NCI-H510A treated with DMSO at 0.1 percent for 48 hours (cell line): ENCODE measurements at places on chromosomes 11 and 22.

- DNase-seq = no peak
These were observed 739.8 kb downstream of the OPCML start for GRCh38 chr11:132792341-132793140.

DNA sequence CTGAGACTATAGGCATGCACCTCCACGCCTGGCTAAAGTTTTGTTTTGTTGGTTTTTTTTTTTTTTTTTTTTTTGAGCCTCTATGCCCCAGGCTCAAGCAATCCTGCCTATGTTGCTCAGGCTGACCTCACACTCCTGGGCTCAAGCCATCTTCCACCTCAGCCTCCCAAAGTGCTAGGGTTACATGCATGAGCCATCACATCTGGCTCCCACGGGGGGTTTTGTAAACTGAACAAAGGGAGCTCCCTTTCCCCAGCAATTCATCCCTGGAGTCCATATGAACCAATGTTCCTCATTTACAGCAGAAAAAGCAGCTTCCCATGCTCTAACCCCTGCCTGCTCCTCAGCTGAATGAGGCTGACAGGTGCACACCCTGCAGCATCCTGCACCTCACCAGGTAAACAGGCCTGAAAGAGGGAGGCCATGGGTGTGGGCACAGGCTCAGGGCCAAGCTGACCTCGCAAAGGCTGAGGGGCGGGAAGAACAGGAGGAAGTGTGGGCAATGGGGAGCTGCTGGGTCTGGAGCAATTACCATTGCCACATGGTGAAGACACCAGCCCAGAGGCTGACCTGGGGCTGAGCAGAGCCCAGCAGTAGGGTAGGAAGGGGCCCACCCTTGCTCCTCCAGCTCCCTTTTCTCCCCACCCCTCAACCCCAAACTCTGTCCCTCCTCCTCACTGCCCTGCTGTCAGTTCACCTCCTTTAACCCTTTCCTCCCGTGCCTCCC is 58.2 kb downstream of the RBX1 start:
- no peak for DNase-seq

- no peak for DNase-seq
These were observed 9.7 kb upstream of the SOX10 start for GRCh38 chr22:37994049-37994448.

- DNase-seq = no peak
These were observed 299.8 kb upstream of the SYN3 start for GRCh38 chr22:33357981-33358399.

DNA sequence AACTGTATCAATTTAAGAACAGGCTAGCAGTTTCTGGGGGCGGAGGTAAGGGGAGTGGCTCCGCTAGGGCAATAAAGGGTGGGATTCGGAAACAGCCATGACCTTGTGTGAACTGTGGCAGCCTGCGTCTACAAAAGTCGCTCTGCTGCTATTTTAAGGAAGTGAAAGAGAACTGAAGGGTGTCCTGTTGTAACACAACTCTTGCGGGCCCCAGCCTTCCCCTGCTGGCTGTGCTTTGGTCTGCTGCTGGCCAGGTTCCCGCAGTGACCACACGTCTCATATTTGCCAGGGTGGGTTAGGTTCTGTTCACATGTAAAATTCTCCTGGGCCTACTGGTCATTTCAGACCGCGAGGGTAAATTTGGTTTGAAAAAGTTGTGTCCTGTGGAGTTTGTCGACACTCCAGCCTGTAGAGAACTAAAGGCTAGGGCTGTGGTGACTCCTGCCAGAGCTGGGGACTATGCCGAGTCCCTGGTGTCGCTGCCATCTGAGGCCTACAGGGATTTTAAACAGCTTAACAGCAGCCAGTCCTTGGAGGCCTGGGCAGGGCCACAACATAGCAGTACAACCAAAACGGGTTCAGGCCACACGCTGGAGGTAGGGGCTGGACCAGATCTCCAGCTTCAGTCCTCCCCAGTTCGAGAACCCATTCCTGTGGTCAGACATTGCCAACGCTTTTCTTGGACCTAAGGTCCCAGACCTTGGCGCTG is 1.1 kb upstream of the PPFIBP2 start:
- DNase-seq = peak; percentile 40

DNA sequence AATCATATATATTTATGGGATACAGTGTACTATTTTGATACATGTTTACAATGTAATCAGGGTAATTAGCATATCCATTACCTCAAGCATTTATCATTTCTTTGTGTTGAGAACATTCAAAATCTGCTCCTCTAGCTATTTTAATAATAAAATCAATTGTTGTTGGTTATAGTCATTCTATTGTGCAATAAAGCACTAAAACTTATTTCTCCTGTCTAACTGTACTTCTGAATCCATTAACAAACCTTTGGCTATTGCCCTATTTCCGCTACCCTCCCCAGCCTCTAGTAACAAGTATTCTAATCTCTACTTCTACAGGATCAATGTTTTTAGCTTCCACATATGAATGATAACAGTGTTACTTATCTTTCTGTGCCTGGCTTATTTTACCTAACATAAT is 15.3 kb upstream of the USP2 start:
- DNase-seq = no peak

GRCh38 chr11:7427733-7428132 is 57.6 kb upstream of the OLFML1 start:
- DNase-seq = no peak

DNA sequence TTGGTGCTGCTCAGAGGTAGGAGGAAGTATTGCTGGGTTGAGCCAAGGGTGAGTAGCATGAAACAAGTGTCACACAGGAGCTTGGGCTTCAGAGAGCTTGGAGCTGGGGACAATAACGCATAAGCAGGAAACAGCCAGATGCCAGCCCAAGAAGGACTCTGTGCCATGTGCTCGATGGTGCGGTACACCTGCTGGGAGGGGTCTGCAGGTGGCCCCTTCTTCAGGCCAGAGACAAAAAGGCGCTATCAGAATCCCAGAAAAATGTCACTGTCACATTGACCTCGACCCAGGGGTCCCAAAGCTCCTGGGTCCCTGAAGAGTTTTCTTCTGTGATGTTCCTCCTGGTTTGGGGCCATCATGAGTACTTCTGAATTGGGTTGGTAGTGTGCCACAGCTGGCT is 244.4 kb downstream of the TBC1D22A start:
- no peak for DNase-seq

DNA sequence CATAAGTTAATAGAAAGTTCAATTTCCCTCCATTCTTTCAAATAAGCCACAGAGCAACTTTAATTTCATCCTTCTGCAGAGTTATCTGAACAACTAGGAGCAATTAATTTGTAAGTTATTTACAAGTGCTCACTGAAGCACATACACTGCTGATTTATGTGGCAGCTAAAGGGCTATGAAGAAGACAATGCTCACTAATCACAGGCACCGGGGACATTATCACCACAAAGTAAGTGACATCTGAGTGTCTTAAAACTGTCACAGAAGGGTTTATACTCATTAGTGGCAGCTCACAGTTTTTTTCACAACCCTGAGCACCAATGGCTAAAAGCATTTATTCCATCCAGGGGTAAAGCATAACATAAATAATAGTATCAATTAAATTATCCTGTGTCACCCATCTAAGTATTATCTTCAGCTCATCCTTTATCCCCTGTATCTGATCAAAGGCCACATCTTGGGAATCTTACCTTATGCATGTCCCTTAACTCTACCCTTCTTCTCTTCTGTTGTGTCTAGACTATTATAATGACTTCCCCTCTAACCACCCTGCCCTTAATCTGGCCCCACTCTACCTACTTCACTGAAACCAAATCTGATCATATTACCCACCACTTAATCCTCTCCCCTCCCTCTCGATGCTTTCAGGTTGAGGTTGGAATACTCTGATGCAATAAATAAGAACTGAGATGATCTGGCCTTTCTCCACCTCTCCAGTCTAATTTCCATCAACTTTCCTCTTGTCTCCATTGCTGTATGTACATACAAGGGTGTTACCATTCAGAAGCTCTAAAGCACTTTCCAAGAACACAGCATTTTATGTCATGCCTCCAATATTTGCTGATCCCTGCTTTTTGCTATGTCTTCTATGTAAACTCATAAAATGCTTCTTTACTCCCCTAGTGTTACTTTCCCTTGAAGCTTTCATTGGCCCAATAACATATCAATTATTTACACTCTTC is 252.7 kb downstream of the CASP12 start:
- no peak for DNase-seq

DNA sequence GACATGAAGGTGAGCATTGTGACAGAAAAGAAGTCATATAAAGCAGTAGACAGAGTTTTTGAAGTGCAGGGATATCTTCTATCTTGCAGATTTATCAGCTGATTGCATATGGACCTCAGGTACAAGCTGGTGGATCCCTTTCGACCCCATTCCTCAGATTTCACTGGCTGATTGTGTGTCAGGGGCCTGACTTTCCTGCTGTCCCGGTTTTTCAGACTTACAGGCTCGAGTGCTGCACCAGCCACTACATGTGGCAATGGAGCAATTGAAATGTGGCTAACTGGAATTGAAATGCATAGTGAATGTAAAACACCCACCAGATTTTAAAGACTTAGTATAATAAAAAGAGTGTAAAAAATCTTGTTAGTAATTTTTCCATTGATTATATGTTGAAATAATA is 50.3 kb downstream of the CLMP start:
- DNase-seq = no peak

DNA sequence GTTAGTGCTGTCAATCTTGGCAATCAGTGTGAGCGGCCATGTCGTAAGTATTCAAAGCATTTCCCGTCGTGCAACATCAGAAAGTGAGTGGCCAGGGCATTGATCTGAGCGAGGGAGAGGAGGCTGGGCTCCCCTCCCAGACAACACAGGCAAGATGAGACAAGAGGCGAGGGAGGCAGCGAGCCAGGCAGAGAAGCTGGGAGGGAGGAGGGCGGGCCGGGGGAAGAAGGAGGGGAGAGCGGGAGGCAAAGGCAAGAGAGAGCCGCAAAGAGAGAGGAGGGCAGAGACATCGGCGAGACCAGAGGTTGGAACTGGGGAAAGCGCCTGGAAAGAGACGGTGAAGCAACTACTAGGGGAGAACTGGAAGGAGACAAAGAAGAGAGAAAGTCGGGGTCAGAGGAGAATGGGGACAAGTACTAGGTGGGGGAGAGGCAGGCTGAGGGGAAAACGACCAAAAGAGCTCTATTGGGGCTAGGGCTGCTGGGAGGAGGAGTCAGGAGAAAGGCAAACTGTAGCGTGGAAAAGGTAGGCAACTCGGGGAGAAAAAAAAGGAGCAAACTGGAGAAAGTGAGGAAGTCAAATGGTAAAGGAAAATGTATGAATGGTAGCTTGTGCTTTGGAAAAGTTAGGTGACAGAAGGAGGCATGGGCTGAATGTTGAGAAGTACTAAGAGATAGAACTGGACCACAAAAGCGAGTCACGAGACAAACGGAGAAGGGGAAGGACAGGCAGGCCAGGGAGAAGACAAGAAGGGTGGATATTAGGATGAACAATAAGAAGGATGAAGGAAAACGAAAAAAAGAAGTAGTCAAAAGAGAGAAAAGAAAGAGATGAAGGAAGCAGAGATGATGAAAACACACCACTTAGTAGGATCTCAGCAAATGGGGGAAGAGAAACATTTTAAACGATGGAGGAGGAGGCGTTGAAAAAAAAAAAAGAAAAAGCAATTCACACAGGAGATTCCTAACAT is 130.5 kb upstream of the C11orf58 start:
- peak; percentile 64 for DNase-seq

DNA sequence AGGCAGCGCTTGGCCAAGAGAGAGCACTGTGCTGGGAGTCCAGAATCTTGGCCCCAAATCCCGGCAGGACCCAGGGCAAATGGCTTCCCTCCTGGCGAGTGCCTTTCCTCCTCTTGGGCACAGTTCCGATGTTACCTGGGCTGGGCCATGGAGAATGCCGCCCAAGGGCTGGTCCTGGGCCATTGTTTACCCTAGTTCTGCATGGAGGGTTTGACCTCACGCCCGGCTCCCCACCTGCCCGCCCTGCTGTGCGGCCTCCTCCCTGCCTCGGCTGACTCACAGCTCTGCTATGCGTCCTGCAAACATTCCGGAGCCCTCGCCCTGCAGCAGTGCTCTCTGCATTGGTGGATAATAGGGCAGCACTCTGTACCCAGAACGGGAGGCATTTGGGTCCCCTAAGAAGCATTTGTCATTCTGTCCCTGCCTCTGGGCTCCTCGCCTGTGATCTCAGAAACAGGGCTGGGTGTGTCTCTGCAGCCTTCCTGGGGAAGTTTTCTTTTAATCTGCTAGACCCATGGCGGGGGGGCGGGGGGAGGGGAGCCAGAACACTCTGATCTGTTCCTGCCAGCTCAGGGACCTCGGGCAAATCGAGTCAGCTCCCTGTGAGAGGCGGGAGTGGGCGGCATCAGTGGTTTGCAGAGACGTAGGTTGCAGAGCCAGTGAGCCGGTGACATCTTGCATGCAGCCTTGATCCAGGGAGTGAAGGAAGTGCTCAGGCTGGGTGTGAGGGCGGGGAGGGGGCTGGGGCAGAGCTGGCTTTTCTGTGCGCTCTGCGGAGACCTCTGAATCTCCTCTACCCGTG is 32.9 kb upstream of the SMIM38 start:
- peak; percentile 25 for DNase-seq

DNA sequence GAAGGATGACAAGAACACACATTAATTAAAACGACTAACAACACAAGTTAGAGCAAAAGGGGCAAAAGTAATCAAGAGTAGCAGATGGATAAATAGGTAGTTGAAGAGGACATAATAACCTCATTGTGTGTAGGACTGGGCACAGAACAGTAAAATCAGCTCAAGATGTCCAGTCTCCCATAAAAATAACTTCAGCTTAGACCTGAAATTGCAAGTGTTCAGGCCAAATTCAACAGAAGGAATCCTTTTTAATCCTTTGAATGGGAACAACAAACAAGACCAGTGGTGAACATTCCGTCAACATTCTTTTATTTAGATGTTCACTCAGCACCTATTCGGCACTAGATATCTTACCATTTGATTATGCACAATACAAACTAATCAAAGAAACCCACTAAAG is 4.4 kb downstream of the MTMR2 start:
- no peak for DNase-seq

DNA sequence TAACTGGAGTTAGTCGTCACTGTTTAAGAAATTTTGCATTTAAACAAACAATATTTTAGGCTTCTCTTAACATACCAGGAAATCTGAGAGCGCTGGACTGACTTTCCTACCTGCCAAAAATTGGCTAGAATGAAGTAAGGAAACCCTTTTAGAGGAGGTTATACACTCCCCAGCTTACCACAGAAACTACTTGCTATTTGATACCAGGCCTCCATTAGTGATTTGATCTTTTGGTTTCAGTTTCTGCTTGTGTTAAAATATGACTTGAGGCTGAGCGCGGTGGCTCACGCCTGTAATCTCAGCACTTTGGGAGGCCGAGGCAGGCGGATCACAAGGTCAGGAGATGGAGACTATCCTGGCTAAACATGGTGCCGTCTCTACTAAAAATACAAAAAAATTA is 419.9 kb downstream of the LRRC4C start:
- no peak for DNase-seq

GRCh38 chr11:106482917-106483785 is 405.7 kb downstream of the AASDHPPT start:
- no peak for DNase-seq

DNA sequence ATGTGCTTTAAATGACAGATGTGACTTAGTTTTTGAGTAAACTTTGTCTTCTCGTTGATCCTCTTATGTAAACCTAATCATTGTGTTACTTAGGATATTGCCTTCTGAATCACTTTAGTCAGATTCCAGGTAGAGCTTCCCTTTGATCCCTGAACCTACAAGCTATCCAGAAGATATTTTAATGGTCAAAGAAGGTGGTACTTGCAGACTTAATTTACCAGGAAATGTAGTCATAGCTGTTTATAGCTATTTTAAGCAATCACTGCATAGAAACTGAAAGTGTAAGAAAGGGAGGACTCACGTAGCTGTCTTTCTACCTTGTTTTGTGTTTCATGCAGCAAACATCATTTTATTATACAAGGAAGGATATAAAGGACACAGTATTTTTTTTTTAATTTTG is 189.5 kb downstream of the DDX10 start:
- DNase-seq = no peak
